ENCODE measurements at places on chromosomes 5 and 9.

DNA sequence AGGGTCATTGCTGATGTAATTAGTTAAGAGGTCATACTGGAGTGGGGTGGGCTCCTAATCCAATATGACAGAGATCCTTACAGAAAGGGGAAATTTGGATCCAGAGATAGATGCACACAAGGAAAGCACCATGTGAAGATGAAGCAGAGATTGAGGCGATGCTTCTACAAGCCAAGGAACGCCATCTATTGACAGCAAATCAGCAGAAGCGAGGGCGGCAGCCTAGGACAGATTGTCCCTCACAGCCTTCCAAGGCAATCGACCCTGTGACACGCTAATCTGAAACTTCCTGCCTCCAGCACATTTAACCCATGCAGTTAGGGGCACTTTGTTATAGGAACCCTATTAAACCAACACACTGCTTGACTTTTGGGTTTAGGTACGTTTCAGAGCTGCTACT lies 285.1 kb upstream of the DAP start:
- DNase-seq = no peak

- no peak for DNase-seq
These were observed 49.8 kb downstream of the SYK start for GRCh38 chr9:90851444-90851843.

GRCh38 chr5:160312134-160312959 lies at the start of gene CCNJL:
Gene CCNJL (minus strand): TSS chr5:160312564. CDS start chr5:160311923, 641 bp downstream.
- peak; percentile 87 for DNase-seq

DNA sequence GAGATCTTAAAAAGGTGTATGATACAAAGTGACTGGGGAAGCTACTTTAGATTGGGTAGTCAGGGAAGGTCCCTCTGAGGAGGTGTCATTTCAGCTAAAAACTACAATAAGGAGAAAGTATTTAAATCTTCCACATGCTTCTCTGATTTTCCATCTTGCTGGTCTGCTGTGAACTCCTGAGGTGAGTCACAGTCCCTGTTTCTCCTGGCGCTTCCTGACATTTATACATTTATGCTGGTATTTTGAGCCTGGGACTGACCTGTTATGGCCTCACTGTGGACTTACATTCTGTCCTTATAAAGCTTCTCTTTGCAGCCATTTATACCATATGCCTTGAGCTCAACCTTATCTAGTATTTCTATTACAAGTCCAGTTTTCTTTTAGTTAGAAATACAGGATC lies 95.1 kb downstream of the MED27 start:
- no peak for DNase-seq

- DNase-seq = no peak
These were observed 78.7 kb downstream of the SLC25A46 start for GRCh38 chr5:110817459-110817858.

DNA sequence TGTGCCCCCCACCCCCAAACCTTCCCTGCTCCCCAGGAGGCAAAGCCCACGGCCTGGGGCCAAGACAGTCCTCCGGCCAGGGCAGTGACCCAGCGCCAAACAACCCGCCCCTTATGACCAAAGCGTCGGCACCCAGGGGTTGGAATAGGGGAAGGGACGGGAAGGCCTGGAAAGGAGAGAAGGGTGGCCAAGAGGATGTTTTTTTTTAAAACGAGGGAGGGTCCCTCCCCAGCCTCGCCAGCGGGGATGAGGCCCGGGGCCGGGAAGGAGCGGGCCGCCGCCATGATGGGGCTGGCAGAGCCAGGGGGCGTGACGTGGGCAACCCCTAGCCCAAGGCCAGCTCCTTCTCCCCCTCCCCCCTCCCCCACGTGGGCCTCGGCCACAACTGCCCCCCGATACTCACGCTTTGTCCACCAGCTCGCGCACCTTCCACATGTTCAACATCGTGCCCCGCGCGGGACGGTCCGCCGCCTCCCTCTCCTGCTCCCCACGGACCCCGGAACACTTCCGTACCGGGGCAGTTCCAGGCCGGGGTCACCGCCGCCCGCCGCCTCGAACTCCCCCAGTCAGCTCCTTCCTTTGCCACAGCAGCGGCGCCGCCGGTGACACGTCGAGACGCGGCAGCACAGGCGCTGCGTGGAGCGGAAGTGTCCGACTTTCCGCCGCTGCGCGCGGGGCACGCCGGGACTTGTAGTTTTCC lies at the start of gene CLINT1:
Gene CLINT1 (minus strand): TSS at position 619 of the 700 bp plus-strand sequence. CDS start 175 bp downstream, at position 444.
- DNase-seq = peak; percentile 92

DNA sequence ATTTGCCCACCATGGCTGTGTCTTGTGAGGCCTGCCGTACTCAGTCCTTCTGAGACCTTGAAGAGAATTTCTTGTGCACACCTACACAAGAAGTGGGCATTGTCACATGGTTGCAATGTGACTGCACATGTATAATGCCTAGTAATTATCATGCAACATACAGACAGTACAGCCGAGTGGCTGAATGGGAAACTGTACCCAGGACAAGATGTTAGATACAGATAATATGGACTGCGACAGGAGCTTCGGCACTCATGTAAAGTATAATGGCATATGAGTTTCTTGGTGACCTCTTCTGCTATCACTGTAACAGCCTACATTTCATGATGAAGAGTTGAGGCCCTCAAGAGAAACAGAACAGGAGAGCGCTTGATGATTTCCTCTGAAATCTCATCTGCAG lies 4.8 kb upstream of the PRKACG start:
- no peak for DNase-seq

- no peak for DNase-seq
These were observed 3.5 kb upstream of the RNF145 start for GRCh38 chr5:159212657-159213462.

GRCh38 chr5:126503602-126504104 lies 80.4 kb downstream of the GRAMD2B start:
- DNase-seq = no peak

DNA sequence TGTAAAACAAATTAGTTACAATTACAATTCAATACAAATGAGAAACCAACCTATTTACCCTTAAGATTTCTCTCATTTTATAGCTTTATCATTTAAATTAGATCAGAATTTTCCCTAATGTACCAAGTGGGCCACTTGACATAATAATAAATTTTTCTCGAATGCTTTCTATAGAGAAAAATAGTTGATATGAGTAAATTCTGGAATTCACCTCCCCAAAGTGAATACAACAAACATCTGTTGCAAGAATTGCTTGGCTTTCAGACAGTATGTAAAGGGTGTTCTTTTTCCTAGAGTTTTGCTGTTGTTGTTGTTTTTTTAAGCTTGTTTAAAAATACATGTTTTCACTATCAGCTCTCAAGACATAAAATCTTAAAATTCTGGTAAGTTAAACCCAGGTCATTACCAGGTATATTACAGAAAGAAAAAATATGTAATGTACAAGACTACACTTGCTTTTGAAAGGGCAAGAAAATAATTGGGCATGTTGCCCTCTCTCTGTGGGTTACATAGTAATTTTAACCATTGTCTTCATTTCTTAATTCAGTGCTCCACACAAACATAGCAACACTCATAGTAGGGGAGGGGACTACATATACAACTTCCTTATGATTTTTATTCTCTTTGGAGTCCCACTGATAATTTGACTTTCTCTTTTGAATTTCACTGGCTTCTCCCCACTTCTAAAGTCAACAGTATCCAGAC lies 200.6 kb downstream of the ARL15 start:
- no peak for DNase-seq

DNA sequence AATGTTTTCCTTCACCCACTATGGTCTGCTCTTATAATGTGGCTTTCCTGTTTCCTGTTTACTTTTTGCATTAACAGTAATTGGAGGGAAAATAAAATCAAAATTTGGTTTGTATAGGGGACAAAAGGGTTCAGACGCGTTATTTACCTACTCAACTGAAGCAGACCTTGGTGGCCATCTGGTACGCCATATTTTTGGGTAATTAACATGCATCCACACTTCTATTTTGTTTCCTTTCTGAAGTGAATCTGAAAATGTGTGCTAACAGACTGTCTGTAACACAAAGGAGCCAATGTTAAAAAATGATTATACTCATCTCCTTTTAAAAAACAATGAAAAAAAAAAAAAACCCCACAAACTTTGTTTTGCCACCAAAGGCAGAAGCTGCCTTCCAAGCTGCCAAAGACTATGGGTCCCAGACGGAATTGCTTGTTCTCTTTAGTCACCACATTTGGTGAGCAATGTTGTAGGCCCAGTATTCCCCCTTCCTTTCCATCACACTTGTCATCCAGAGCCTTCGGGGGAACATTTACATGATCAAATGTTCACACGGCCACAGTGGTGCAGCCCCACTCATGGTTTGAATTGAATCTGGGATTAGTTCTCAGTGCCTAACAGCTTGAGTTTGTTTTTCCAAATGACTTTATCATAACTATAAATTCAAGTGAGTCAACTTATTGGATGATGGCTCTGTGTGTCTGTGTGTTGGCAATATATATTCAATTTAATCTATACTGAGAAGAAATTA lies 323.7 kb upstream of the CD180 start:
- no peak for DNase-seq
